Renal cortical epithelial cell (primary cell): ENCODE measurements at places on chromosomes 11 and 22.
A peak's percentile ranks its signal among the peaks of the same experiment; 100 is the strongest.

DNA sequence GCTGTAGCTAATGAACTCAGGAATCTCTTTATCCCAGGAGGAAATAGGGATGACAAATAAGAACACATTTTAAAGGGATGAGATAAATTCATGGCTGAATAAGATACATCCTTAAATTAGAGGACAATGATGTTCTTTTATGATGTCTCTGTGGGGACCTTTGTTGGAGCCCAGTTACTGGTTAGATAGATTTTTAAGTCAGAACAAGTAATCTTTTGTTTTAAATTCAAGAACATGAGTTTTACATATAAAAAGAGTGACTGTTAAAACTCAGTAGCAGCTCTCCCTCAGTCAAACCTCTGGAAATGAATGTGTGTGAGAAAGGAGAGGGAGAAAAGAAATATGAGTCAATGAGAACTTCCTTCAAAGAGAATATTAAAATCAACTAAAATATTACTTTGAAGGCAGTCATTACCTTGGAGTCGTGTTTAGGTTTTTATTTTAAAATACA, 241.6 kb downstream of the SWAP70 start:
- DNase-seq, result no peak

DNA sequence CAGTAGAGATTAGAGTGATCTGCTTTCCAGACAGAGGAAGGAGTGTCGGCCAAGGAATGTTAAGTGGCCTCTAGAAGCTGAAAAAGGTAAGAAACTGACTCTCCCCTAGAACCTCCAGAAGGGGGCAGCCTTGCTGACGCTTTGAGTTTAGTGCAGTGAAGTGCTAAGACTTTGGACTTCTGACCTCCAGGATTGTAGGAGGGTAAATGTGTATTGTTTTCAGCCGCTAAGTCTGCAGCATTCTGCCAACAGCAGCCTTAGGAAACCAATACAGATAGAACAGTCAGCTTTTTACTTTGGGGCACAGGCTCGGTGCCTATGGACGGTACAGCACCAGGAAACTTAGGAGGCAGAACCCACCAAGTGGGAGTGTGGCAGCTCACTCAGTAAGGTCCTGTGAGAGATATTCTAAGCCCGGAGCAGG, 3.6 kb upstream of the TBC1D22A start:
- peak; percentile 84 for DNase-seq

DNA sequence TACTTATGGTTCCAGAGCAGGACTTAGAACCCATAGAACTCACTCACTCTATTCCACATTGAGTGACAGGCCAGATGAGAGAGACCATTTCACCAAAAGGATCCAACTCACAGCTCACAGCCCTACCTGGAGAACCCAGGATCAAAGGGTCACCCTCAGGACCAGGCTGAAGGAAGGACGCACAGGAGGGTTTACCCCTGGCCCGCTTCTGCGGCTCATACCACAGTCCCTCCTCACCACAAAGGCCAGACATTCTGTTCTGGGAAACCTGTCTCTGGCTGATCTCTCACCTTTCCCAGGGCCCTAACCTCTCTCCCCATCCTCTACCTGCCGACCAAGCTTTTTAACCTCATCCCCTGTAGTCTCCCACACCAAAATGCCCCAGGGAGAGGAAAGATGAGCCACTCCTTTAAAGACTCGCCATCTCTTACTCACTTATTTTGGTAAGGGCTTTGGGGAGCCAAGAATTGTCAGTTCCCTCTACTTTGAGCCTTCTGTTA, 4.7 kb downstream of the FOSL1 start:
- no peak for DNase-seq

DNA sequence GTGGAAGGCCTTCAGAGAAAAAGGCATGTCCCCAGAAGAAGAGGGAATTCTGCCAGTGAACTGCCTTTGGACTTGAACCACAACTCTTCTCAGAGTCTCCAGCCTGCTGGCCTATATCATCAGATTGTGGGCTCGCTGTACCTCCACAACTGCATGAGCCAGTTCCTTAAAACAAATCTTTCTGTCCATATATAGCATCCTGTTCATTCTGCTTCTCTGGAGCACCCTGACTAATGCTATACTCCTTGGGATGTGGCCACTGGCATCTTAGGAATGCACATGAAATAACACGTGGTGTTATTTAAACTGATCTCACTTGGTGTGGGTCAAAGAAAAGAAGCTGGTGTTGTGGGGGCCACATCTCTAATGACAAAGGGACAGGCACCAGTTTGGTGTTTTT, 58.3 kb upstream of the VSTM5 start:
- peak; percentile 93 for DNase-seq

DNA sequence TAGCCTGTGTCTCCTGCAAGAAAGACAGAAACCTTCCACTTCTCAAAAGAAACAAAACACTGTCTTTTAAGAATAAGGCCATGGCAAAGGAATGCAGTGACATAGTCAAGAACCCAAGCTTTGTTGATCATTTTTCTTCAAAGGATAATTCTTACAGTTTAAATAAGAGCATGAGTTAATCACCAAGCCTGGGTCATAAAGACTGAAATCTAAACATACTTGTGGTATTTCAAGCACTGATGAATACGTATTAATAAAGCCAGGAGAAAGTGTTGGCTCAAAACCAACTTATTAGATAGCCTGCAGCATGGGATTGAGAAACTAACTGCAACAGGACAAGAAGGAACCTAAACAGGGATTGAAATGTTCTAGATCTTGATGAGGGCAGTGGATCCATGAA, 143.3 kb upstream of the MTNR1B start:
- peak; percentile 88 for DNase-seq

- no peak for DNase-seq
Measured at GRCh38 chr11:61840371-61840770, 12.3 kb downstream of the FADS2 start.

- no peak for DNase-seq
Measured at GRCh38 chr11:115182282-115182955, 321.8 kb downstream of the CADM1 start.

DNA sequence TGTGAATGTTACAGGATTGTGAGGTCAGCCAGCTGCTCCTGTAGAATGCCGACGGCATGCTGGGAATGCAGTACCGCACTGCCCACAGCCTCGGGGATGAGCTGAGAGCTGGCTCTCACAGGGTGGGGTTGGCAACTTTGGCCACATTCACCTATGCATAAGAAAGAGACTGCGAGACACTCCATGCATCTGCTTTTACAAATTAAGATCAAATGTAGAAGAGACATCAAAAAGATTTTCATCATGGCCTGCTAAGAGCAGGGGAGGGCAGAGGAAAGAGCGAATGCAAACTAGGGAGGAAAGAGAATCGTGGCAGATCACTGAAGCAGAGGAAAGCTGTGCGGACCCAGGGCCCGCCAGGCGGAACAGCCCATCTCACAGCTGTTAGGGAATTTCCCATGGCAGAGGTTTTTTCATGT, 49.8 kb upstream of the SPATA19 start:
- no peak for DNase-seq

GRCh38 chr11:70577948-70578347, 179.6 kb downstream of the CTTN start:
- DNase-seq, result no peak

DNA sequence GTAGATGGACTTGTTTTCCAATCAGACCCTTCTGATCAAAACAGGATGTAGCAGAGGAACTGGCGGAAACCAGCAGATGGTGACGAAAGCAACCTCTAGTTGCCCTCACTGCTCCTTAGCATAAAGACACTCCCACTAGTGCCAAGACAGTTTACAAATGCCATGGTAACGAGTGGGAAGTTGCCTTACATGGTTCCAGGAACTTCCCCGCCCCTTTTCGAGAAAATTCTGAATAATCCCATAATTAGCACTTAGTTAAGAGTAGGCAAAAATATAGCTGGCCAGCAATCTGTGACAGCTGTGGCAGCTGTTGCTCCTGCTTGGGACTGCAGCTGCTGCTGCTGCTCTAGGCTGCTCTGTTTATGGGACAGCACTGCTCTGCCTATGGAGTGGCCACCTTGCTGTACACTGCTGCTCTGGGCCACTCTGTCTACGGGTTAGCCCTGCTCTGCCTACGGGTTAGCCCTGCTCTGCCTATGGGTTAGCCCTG, 33.4 kb upstream of the SORL1 start:
- DNase-seq, result peak; percentile 54

GRCh38 chr11:35061516-35062440, 77.2 kb upstream of the CD44 start:
- DNase-seq, result peak; percentile 72

- no peak for DNase-seq
Measured at GRCh38 chr11:64453466-64453865, 94.5 kb downstream of the RPS6KA4 start.

DNA sequence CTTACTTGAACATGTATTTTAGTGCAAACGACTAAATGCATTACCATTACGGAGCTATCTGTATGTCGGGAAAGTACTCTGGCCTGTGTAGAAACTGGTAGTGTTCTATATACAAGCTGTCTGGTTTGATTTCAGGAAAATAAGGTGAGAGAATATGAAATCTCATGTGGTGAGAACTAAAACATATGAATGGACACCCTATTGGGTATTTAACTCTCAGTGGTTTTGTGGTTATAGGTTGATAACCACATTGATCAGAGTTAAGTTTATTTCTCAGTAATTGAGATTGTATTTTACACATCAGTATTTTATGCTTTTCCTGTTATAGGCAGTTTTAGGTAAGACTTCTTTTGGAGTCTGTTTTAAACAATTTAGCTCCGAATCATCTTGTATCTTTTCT, 10.4 kb downstream of the ANO5 start:
- DNase-seq, result no peak

GRCh38 chr11:67411785-67412152, 3.7 kb upstream of the CARNS1 start:
- DNase-seq, result no peak

DNA sequence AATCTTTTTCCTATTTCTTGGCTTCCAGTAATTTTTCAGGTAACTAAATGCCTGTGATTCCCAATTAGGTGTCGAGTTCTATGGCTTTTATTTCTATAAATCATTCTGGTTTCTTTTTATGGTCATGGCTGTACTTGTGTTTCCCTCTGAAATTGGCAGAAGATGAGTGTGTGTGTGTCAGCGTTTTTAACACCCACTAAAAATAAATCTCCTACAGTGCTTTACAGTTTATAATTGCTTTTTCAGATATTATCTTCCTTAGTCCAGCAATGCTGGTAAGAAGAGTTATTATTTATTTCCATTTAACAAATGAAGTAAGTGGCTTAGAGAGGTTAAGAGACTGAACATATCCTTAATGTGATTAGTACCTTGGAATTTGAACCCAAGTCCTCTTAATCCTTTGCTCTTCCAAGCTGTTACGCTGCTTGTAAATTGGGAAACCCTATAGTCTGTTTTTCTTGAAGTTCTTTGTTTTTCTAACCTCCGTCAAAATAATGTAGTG, 125.2 kb downstream of the TEAD1 start:
- no peak for DNase-seq

DNA sequence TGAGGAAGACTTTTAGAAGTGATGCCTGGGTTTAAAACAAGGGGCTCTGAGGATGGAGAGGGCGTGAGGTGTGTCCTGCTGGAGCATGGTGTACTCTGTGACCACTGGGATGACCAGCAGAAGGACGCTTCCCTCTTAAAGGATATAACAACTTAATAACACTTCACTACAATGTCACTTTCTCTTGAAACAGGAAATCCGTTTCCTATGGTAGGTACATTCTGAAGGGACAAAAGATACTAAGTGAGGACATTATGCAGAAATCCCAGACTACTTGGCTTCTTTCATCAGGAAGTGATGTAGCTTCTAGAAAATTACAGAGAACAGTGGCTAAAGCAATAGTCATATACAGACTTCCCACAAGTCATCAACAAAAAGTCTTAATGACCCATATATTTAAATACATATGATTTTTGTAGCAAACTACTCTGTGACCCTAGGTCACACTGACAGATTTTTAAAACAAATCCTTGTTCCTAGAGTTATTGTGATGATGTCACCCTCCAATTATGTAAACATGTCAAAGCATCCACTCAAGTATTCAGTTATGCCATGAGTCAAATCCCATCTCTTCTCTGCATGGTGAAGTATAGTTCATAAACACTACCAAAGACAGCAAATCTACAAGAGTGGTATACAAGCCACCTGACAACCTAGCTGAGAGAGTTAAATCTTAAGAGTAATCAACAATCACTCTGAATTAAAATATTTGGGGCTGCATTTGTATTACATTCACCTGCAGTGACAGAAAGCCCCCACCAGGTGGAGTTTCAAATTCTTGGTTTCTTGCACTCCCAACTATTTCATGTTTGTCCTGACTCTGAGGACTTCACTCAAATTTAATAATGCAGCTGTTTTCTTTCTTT, 32.8 kb downstream of the PITPNB start:
- peak; percentile 64 for DNase-seq

DNA sequence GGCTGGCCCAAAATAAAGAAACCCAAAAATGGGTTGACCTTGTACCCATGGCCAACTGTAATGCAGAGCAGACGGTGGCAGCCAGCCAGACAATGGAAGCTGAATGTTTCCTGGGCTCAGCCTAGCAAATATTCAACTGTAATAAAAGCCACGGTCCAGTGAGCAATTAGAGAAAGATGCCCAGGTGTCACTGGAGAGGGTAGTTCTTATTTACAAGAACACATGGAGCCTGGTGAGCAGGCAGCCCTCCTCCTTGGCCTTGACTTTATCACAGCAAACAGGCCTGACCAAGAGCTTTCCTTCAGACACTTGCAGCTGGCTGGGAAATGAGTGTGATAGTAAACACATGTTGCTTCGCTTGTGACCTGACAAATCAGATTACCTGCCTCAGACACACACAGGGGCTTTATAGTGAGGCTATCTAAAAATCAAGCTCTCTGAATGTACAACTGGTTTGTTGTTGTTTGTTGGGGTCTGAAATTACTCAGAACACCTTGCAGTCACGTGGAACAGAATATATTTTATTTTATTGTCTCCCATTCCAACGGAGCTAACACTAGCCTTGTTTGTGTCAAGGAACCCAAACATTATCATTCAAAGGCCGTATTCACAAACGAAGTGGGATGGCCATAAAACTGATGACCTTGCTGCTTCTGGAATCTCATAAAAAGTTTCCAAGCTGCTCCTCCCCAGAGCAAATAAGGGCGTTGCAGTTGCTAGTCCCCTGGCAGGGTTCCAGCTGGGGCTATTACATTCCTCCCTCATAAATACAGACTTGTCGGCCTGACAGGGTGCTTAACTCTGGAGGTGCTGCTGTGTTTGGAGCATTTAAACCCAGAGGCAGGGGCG, 161.1 kb downstream of the BBOX1 start:
- peak; percentile 91 for DNase-seq

- peak; percentile 96 for DNase-seq
Measured at GRCh38 chr11:5591613-5592012, 4.8 kb upstream of the TRIM6 start.

DNA sequence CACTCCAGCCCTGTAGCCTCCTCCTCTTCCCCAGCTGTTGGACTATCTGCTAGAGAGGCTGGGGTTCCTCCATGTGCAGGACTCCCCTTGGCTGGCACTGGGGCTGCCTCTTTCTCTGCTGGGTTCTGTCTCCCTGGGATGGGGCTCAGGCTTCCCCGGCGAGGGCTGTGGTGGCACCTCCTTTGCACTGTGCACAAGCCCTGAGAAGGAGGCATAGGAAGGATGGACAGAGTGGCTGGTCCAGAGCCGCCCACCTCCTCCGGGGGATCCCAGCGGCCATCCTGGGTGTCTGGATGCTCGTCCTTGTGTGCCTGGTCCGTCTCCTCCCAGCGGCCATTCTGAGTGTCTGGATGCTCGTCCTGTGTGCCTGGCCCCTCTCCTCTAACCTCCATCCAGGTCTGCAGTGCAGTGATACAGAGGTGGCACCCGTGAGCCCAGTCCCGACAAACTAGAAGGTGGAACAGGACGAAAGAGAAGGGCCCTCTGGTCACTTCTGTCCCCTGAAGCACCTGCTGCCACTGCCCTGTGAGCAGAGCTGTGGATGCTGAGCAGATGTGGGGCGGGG, 633.7 kb downstream of the BRD1 start:
- no peak for DNase-seq
